ENCODE measurements at places on chromosomes 2 and 18. TPM values are rescaled to one million over a fixed set of nuclear protein-coding genes. Genes with fewer than 3 reads are reported as not detected.

- peak; percentile 57 for DNase-seq
Measured at GRCh38 chr2:152410165-152410597, 75.2 kb downstream of the FMNL2 start.

DNA sequence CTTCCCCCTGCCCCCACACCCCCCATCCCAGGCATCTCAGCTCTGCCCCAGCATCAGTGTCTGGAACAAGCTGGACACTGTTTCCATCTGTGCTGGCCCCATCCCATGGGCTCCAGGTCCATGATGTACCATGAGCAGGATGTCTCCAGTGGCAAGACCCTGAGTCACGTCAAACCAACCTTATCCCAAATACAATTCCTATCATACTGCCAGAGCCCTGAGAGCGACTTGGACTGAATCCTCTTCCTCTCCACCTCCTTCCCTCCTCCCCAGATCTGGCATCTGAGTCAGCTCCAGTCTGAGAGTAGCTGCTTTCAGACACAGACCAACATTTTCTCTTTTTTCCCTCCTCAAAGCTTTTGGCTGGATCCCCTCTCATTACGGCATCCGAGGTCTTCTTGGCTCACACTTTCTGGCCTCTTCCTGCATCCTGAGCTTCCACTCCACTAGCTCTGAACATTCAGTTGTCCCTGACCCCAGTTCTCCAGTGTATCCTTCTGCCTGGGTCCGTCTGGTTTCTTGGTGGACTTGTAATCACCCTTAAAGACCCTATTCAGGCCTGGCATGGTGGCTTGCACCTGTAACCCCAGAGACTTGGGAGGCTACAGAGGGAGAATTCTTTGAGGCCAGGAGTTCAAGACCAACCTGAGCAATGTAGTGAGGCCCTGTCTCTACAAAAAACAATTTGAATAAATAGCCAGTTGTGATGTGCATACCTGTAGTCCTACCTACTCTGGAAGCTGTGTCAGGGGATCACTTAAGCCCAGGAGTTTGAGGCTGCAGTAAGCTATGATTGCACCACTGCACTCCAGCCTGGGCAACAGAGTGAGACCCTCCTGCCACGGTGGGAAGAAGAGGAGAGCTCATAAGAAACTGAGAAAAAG is 68.3 kb downstream of the ACKR3 start:
- DNase-seq, result no peak

- DNase-seq, result no peak
Measured at GRCh38 chr2:117481608-117482007, 332.9 kb upstream of the DDX18 start.

SP140 gene
- 9.3 TPM for total RNA-seq

DNA sequence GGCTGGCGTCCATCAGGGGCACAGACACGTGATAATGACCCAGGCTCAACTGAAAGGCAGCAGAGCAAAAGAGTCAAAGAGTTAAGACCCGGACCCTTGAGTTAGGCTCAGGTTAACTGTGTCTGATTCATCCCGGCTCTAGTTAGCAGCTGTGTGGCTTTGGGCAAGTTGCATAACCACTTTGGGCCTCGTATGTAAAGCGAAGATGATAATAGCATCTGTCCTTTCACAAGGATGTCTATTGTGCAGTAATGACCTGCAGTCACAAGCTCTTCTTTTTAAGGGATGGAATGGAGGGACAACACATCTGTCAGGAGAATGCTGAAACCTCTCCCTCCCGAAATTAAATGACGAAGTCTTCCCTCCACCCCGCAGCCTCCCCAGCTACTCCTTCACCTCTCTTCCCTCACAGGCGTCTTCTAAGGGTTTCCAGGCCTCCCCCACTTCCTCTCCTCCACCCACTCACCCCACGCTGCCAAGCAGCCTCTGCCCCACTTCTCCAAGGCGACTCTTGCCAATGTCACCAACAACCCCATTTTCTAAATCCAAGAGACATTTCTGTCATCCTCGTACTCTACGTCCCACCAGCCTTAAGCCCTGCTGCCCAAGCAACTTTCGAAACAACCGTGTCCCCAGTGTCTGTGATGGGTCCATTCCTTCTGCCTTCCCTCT is 135.1 kb upstream of the ID2 start:
- no peak for DNase-seq

GRCh38 chr2:182929972-182930371 is 63.5 kb upstream of the FRZB start:
- DNase-seq, result no peak

- DNase-seq, result peak; percentile 2
Measured at GRCh38 chr2:113720167-113720566, 36.3 kb downstream of the SLC35F5 start.

DNA sequence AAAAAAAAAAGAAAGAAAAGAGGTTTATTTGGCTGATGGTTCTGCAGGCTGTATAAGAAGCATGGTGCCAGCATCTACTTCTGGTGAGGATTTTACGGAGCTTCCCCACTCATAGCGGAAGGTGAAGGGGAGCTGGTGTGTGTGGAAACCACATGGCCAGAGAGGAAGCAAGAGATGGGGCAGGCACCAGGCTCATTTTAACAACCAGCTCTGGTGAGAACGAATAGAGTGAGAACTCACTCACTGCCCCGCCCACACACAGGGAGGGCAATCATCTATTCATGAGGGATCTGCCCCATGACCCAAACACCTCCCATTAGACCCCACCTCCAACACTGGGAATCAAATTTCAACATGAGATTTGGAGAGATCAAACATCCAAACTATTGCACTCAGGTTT is 68.5 kb downstream of the MOGAT1 start:
- DNase-seq, result no peak

ABCA12 gene
- total RNA-seq, result under 0.01 TPM

All from HT1080 (cell line).